ENCODE measurements at places on chromosomes 7 and 10. TPM values are rescaled to one million over a fixed set of nuclear protein-coding genes. Genes with fewer than 3 reads are reported as not detected.

The MMD2 gene
- total RNA-seq = not detected

The UNCX gene
- total RNA-seq = not detected

The CCL24 gene
- 3.9 TPM for total RNA-seq

The CUBN gene
- 0.83 TPM for total RNA-seq

The PIK3CG gene
- 6.1 TPM for total RNA-seq

DNA sequence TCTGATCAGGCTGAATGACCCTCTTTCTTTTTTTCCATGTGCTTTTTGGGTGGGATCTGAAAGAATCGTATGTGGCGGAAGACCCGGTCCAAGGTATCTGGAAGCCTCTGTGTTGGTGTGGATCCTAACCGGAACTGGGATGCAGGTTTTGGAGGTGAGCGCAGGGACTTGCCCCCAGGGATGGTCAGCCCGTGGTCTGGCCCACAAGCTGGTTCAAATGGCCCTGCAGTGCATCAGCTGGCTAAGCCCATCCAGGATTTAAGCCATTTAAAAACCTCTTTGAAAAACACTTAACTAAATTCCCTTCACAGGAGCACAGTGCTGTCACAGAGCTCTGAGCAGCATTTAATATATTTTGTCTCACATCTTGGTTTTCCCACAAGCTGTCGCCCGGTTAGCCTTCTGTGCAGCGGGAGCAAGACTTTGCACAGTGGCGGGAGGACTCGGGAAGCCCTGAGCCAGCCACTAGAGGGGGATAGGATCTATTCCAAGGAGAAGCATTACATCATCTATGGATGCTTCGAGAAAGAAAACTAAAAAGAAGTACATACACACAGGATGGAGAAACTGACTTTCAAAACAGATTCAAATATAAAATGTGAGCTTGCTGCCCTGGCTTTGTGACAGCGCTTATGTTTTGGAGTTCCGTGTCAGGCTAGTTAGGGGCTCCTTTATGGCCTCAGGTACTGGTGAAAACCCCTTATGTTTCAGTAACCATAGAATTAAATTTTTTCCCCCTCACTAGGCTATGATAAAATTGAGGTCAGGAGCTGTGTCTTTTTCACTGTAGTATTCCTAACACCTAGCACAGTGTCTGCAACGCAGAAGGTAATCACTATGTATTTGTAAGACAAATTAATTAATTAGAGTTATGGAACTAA is 11.3 kb downstream of the CPA2 start:
- H3K36me3 ChIP-seq = no peaks in the 10 kb centered on the region
- no peak overlapping the region for H3K27ac ChIP-seq
- peaks cover 23% of the 10 kb centered on the region for H3K4me1 ChIP-seq
- H3K27me3 ChIP-seq = peaks cover 5% of the 10 kb centered on the region

DNA sequence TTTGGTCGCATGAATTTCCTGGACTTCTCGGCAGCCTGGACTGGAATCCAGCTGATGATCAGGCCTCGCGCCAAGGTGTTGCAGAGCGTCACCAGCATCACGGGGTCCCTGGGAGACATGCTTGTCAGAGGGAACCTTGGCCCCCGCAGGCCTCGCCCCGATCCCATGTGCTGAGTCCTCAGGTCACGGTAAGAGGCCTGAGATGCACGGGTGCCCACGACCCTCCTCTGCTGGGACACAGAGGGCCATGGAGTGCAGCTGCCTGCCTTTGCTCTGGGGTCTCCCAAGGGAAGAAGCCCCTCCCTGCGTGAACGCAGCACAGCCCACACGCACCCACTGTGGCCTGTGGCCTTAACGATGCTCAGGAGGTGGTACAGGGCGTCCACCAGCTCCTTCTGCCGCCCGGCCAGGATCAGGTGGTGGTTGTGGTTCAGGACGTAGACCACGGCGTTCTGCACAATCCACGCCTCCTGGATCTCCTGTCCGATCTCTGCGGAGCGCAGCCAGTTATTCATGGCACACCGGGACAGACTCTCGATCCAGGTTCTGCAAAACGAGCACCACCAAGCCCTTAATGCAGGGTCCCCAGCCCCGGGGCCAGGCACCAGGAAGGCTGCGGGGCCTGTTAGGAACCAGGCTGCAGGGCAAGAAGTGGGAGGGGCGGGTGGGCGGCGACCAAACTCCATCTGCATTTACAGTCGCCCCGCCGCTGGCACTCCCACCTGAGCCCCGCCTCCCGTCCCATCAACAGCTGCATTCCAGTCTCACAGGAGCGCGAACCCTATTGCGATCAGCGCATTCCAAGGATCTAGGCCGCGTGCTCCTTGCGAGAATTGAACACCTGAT is 29.4 kb downstream of the CFAP46 start:
- no peaks in the 10 kb centered on the region for H3K4me1 ChIP-seq
- H3K4me3 ChIP-seq = no peak overlapping the region
- no peaks in the 10 kb centered on the region for H3K27me3 ChIP-seq

GRCh38 chr10:22666287-22667092 is 47.9 kb downstream of the PIP4K2A start:
- no peaks in the 10 kb centered on the region for H3K36me3 ChIP-seq
- peak overlapping the region; percentile 9 for H3K27ac ChIP-seq
- no peak for DNase-seq
- no peaks in the 10 kb centered on the region for H3K27me3 ChIP-seq

DNA sequence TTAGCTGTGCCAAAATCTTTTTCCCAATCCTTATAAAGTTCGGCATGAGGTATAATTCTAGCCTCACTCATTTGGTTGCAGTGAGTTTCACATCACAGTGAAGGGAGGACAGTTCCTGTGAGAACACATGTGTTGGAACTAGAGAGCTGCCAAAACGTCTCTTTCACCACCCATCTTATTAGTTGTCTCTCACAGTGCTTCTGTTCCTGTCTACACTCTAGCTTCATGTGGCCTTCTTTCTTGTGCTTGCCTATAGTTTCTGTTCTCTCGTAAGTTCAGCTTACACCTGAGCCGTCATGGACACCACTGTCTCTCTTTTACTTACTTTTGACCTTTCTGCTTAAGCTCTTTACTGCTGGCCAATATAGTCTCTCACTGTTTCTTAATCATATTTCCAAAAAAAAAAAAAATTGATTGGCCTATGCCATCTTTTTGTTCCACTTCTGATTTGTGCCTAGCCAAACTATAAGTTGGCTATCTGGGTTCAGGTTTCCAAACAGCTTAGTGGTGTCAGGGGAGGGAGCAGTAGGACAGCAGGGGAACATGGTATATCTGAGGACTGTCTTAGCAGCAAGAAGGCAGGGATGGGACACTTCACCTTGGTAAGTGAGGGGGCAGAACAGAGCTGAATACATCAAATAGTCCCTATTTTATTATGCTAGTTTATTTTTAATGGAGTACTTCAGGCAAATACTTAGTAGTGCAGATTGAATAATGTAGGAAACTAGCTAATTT is 38.0 kb downstream of the ZNRF2 start:
- no peak overlapping the region for H3K4me3 ChIP-seq
- DNase-seq = no peak
- H3K27ac ChIP-seq = peak overlapping the region; percentile 69
- H3K36me3 ChIP-seq = no peaks in the 10 kb centered on the region

DNA sequence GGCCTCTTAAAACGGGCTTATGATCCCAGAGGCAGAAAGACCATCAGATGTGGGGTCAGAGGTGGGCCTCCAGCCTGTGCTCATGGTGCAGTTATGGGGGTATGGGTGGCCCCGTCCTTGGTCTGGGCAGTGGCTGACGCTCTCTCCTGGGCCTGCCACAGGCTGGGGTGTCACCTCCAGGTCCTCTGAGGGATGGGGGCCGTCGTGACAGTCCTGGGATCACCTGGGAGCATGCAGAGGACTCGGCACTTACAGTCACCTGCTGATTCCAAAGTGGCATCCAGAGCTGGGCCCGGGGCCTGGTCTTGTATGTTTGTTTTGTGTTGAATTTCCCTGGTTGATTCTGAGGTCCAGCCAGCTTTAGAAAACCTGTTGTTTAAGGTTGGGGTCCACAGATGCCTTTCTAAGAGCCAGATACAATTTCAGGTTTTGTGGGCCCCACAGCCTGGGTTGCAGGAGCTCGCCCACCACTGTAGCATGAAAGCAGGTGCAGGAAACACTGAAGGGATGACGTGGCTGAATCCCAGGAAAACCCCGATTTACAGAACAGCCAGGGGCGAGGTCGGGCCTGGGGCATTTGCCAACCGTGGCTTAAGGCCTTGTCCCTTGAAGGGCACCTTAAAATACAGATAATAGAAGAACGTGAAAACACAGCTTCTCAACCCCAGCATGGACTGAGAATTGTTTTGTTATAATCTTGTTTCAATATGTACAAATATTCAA is 170.7 kb upstream of the PPP2R2D start:
- no peak for DNase-seq
- no peaks in the 10 kb centered on the region for H3K4me1 ChIP-seq
- H3K36me3 ChIP-seq = no peaks in the 10 kb centered on the region
- no peak overlapping the region for H3K4me3 ChIP-seq
- no peaks in the 10 kb centered on the region for H3K27me3 ChIP-seq
- H3K27ac ChIP-seq = no peak overlapping the region

DNA sequence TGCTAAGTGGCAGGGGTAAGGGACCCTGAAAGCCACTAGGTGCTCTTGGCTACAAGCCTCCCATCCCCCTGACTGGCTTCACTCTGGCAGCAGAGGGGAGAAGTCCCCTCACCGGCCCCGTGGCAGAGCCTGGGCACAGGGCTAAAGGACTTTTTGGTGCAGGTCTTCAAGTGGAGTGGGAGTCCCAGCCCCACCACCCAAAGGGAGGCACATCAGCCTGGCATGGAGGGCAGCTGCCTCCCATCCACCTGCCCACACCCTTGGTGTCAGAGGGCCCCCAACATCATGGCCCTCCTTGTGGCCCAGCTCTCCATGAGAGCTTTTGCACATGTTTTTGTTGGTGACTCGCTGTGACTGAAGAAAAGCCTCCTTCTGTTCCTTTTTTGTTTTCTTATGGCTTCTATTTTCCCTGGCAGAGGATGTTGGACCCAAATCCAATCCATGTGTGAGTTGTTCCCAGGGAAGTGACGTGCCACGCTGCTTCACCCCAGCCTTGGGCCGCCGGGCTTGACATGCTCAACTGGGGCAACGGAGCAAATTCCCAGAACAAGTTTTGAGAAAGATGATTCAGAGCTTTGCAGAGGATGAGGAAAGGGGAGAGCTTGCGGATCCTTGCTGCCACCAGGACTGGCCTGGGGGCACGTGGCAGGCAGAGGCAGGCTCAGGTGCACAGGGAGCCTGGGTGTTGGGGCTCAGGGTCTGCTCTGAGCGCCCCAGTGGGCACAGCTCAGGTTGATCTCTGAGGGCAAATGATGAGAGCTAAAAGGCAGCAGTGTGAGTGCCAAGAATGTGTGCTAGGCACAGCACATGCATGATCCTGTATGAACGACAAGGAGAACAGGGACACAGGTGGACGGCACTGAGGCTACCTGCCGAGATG is 1.9 kb upstream of the AEBP1 start:
- peaks cover 28% of the 10 kb centered on the region for H3K27me3 ChIP-seq
- peaks cover 11% of the 10 kb centered on the region for H3K4me1 ChIP-seq
- peak overlapping the region; percentile 85 for H3K27ac ChIP-seq
- DNase-seq = no peak

- no peak overlapping the region for H3K4me3 ChIP-seq
- peaks cover 20% of the 10 kb centered on the region for H3K36me3 ChIP-seq
- no peak overlapping the region for H3K27ac ChIP-seq
- no peaks in the 10 kb centered on the region for H3K27me3 ChIP-seq
- DNase-seq = no peak
- H3K4me1 ChIP-seq = peaks cover 23% of the 10 kb centered on the region
These were observed 19.2 kb downstream of the PRXL2A start for GRCh38 chr10:80427541-80427940.

DNA sequence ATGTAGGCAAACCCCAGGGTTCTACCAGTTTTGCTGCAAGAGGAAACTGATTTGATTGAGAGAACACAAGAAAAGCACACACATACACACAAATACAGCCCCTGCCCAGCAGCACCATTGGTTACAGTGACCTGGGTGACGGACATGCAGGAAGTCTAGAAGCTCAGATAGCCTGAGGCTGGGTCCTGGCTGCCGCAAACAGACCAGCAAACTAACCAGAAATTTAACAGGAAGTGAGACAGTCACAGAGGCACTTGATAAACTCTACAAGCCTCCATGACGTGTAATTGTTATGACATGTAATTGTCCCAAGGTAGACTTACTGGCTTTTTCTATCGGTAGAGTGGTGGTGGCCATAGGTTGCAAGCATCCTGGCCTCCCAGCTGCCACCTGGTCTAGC is 58.9 kb downstream of the PRKAR2B start:
- no peaks in the 10 kb centered on the region for H3K27me3 ChIP-seq
- no peak for DNase-seq
- no peaks in the 10 kb centered on the region for H3K36me3 ChIP-seq
- no peak overlapping the region for H3K4me3 ChIP-seq
- no peak overlapping the region for H3K27ac ChIP-seq

GRCh38 chr7:66529883-66530610 is 98.6 kb upstream of the KCTD7 start:
- H3K27ac ChIP-seq = no peak overlapping the region
- no peaks in the 10 kb centered on the region for H3K4me1 ChIP-seq
- H3K4me3 ChIP-seq = no peak overlapping the region
- H3K36me3 ChIP-seq = no peaks in the 10 kb centered on the region
- DNase-seq = no peak

GRCh38 chr7:36299823-36300341 is 89.8 kb upstream of the ANLN start:
- no peak overlapping the region for H3K4me3 ChIP-seq
- peaks cover 35% of the 10 kb centered on the region for H3K36me3 ChIP-seq
- H3K27ac ChIP-seq = no peak overlapping the region
- no peak for DNase-seq
- no peaks in the 10 kb centered on the region for H3K27me3 ChIP-seq

DNA sequence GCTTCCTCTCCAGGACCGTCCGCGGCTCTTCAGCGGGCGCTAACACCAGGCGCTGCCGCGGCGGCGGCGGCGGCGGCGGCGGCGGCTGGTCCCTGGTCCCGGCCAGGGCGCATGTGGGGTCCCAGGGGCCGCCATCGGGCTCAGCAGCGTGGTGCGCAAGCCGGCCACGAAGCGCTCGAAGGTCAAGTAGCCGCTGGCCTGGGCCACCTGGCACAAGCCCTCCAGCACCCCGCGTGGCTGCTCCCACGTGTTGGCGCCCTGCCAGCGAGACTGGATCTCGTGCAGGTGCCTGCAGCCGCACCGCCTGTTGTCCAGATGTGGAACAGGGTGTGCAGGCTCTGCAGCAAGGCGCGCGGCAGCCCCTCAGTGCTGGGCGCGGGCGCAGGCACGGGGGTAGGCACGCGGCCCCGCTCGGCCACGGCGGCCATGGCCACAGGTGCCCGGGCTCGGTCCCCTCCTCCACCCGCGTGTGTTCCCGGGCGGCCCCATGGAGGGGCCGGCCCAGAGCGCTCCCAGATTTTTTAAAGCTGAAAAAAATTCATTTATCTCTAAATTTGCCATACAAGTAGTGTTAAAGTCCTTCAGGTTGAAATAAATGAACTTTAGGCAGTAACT is 884.2 kb upstream of the ZNF722 start:
- no peak overlapping the region for H3K27ac ChIP-seq
- no peaks in the 10 kb centered on the region for H3K27me3 ChIP-seq
- H3K36me3 ChIP-seq = no peaks in the 10 kb centered on the region
- DNase-seq = no peak
- H3K4me1 ChIP-seq = no peaks in the 10 kb centered on the region

- no peak overlapping the region for H3K27ac ChIP-seq
- DNase-seq = no peak
- no peaks in the 10 kb centered on the region for H3K4me1 ChIP-seq
These were observed 13.9 kb downstream of the MGAM2 start for GRCh38 chr7:142125256-142125955.

Measured in esophagus squamous epithelium (tissue), 5 donors.